ENCODE measurements at places on chromosomes 3 and 15.

DNA sequence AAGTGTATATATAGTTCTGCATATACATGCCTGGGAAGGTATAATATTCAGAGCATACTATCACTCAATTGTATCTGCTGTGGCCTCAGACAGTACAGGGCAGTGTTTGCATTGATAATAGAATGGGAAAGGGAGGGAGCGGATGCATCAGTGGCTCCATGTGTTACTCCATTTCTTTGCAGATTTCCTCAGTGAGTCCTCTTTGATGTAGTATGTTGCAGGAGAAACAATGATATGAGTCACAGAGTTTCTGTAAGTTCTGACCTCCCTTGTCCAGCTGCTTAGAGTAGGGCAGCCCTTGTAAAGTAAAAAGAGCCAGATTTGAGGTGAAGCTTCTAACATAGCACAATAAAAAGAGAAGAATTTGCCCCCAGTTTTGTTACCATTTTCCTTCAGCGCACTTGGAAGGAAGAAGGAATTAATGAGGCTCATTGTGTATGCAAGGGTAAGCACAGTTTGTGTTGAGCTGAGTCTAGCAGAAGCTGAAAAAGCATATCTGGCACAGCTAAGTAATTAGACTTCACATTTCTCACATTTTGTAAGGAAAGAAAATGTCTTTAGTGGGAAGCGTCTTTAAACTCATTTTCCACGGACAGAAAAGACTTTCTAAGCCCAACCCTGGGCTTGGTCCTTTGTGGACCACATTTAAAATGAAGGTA is 555.8 kb upstream of the IL12A start:
- no peak for DNase-seq

- no peak for DNase-seq
These were observed 38.6 kb downstream of the MGA start for GRCh38 chr15:41698779-41699178.

GRCh38 chr3:188082450-188082849 is 71.5 kb upstream of the LPP start:
- no peak for DNase-seq

DNA sequence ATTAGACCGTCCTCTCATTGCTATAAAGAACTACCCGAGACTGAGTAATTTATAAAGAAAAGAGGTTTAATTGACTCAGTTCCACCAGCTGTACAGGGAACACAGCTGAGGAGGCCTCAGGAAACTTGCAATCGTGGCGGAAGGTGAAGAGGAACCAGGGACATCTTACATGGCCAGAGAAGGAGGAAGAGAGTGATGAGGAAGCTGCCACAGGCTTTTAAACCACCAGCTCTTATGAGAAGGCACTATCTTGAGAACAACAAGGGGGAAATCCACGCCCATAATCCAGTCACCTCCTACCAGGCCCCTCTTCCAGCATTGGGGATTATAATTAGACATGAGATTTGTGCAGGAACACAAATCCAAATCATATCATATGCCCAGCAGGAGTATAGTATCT is 138.5 kb downstream of the ALCAM start:
- DNase-seq = no peak

DNA sequence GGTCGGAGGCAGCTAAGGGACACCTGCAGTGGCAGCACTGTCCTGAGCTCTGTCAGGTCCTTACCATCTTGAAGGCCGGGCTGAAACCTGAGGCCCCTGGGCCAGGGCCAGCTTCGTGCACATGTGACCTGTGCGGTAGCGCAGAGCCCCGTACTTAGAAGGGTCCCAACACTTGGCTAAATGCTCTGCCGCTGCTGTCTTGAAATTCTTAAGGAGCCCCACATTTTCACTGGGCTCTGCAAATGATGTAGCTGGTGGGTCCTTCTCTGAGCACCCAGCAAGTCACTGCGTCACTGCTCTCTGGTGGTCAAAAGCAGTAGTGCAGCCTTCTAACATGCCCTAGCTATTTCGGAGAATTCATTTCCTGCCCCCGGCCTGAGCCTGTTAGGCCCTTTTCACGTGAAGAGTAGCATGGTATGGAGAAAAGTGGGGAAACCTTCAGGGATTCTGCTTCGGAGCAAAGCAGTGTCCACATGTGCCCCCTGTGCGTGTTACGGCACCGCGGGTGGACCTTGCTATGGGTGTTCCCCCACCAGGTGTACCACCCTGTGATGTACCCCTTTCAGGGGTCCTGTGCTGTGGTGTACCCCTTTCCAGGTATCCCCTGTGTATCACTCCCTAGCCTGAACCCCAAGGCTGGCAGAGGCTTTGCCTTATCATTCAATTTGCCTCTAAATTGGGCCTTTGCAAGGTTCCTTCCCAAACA is 79.7 kb downstream of the TMEM266 start:
- DNase-seq = peak; percentile 49

DNA sequence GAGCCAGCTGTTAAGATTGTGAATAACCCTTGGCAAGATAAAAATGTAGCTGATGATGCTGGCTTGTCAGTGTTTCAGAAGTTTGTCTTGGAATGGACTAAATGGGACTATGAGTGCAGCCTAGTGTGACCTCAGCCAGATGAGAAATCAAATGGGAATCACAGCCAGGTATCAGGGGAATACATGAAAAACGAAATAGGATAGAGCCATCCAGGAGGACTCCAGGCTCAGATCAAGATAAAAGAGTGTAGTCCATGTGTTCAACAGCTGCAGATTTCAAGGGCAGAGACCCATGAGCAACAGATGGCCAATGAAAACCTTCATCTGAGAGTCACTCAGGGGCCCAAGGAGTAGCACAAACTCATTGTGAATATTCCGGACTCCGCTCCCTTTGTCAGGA is 1080.9 kb upstream of the CADM2 start:
- no peak for DNase-seq

GRCh38 chr15:69601711-69602504 is 149.3 kb downstream of the RPLP1 start:
- DNase-seq = no peak

GRCh38 chr3:87835236-87835635 is 223.6 kb downstream of the CGGBP1 start:
- DNase-seq = no peak

DNA sequence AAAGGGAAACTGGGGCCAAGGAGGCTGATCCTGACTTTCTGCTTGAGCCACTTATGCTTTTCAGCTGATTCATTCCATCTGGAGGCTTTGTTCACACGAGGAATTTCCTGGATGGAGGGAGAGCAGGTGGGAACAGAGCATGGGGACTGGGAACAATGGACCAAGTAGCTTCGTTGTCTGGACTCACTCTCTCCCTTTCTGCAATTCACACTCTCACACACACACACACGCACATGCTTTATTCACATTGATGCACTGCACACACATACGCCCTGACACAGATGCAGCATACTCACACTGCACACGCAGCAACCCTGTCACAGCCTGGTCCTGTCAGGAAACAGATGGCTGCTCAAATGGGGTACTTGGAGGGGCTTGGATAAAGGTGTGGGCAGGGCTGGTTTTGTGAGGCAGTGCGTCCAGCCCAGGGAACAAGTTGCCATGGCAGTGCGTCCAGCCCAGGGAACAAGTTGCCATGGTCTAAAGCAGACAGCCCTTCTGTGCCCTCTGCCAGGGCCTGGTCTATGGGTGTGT is 19.8 kb upstream of the CHCHD6 start:
- DNase-seq = no peak

DNA sequence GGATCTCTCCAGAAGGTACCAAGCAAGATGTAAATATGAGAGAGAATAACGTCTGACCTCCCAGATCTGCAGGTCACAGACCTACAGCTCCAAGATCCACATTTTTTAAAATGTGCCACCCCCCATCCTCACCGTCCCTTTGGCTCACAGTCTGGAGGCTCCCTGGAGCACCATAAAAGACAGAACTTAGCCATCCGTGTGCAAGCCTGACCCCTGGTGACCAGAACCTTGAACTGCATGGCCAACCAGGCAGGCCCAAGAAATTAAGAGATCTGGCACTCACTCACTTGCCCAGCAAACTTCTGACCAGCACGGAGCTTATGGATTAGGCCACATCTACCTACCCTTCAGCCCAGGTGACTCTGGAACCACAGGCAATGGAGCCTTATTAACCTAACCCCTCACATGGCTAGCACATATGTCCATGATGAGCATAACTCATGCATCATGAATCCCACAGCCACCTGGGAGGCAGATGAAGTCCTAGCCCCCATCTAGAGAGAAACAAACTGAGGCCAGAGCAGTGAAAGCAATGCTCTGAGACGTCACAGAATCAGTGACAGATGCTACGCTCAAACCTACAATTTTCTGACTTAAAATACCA is 275.3 kb downstream of the UACA start:
- DNase-seq = peak; percentile 74

DNA sequence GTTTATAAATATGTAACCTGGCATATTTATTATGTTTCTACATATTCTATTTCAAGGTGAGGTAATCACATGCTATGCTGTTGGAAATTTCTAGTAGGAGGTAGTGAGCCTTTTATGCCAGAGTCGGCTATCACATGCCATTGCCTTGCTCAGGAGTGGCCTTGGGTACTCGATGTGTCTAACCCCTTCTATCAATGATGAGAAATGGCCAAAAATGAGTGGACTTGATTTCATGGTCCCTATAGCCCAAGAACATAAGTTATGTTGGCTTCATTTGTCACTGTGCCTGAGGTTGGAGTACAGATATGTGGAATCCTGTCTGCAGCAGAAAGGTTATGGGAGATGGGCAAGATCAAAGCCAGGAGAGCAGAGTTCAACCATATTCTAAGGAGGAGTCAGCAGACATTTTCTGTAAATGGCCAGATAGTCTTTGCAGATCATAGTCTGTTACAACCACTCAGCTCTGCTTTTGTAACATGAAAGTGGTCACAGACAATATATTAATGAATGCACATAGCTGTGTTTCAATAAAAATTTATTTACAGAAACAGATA is 554.4 kb downstream of the PDCD6IP start:
- DNase-seq = no peak

- DNase-seq = no peak
These were observed 46.7 kb upstream of the PLAAT1 start for GRCh38 chr3:193194371-193194770.

- DNase-seq = no peak
These were observed 34.2 kb upstream of the NR2F2 start for GRCh38 chr15:96296264-96296663.

- DNase-seq = no peak
These were observed 8.2 kb upstream of the NMD3 start for GRCh38 chr3:161212906-161213305.

DNA sequence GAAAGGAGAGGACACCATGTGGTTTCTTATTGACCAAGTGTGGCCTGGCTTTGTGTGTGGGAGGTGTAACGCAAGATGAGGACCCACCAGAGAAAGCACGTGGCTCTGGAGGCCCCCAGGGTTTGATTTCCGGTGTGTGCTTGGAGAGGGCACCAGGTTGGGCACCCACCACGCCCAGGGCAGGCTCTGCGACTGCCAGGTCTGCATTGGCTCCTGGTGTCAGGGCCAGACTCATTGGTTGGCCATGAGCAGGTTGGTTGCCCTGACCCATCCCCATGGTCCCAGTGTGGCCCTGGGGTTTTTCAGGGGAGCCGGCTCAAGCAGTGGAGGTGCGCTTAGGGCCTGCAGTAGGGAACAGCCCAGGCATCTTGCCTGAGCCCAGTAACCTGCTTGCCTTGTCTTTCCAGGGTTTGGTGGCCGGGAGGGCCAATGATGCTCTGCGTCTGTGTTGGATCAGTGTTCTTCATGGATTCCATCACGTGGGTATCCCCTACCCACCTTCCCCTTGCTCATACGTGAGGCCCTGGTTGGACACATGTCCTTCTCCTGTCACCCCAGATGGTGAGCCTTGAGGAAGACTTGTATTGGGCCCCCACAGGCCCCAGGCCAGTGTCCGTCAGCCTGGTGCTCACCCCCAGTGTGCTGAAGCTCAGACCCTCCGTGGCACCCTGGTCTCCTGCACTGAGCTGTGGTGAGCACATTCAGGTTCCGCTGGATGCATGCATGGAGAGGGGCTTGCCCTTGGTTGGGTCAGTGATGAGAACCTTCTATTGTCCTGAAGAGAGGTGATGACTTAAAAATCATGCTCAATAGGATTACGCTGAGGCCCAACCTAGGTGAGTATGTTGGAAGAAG is 193.9 kb downstream of the UBE3A start:
- DNase-seq = no peak

GRCh38 chr15:66863390-66864085 is 161.5 kb downstream of the SMAD6 start:
- no peak for DNase-seq

DNA sequence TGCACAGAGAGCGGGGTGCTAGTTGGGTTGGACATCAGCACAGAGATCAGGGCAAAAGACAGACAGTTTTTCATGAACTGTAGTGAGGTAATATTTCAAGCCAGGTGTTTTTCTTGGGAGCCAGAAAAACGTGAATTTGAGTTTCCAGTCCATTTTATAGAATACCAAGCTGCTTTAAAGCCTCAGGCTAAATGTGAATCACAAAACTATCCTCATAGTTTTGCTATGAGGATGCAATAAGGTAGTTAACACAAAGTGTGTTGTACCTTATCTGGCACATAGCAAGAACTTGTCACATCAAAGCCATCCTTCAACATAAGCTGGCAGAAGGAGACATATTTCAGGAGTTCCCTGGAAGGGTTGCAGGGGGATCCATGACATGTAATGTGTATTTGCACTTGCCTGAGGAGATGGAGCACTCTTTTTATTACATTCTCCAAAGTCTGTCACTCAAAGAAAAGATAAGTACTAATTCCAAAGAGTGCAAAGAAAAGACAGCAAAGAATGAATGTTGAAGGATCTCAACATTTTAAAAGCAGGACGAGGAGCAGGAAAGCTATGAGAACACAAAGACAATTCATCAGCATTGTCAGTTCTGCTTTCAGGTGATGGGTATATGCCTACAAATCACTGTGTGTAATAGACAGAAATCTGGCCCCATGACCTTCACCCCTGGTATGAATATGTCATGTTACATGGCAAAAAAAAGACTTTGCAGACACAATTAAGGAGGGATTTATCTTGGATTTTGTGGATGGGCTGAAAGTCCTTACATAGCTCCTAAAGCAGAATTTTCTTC is 1046.4 kb downstream of the NTRK3 start:
- no peak for DNase-seq
